ENCODE measurements at places on chromosomes 1 and 21.

GRCh38 chr1:198298640-198299039, 141.8 kb downstream of the NEK7 start:
- no peak for DNase-seq

DNA sequence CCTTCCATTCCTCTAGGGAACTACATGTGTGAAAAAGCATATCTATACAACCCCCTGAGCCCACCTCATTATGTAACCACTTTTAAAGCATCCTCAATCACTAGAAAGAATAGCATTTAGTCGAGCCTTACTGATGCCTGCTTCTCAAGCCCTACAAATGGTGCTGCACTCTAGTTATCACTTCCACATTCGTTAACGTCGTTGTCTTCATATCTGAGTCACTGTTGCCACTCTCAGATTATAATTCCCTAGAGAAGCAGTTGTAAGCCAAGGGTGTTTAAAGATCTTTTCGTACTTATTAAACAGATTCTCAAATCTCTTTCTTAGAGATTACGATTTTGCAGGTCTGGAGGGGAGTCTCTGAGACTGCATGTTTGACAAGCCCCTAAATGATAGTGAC, 16.5 kb downstream of the ATP1B1 start:
- no peak for DNase-seq

- no peak for DNase-seq
These were observed 17.9 kb upstream of the KCNE2 start for GRCh38 chr21:34345892-34346291.

GRCh38 chr1:207923121-207923520, 12.2 kb upstream of the CD34 start:
- DNase-seq: no peak

GRCh38 chr1:2942410-2942809, 78.9 kb upstream of the ACTRT2 start:
- no peak for DNase-seq

DNA sequence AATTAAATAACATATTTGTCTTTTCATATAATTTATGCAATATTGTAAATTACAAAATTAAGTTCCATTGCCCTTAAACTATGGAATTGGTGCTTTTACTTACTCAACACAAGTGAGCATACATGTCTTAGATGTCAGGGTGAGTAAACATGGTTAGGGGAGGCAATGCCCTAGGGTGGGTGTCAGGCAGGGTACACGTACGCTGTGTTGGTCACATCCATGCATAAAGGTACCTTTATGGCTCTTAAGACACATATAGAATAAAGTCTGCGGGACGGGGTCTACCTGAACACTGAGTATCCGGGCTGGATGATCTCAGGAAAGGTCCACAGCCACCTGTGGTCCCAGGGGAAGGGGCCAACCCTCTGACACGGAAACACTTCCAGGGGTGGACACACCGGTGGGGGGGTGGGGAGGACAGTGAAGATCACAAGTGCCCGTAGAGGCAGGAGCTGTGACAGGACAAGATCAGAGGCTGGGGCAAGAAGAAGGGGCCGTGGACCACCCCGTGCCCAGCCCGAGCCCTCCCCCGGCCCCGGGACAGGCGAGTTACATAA, 720 bp downstream of the LIN9 start:
- peak; percentile 5 for DNase-seq

DNA sequence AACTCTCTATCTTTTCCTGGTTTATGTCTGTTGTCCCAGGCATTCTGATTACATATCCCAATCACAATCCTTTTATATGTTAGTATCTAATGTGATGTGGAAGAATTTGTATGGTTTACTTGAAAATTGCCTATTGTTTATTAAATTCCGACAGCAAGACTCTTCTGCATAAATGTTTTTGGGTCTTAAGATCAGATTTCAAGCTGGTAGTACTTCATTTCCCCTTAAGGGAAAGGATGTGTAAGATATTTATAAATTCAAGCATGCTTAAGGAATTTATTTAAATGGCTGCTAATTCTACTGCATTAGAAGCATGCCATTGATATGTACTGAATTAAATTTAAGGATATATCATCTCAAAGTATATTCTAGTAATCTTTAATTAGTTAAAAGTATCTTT, 20.4 kb upstream of the GPR88 start:
- DNase-seq: no peak

GRCh38 chr1:30028939-30029338, 694.4 kb downstream of the MATN1 start:
- no peak for DNase-seq

GRCh38 chr1:116408803-116409720, 36.0 kb downstream of the ATP1A1 start:
- DNase-seq: no peak

DNA sequence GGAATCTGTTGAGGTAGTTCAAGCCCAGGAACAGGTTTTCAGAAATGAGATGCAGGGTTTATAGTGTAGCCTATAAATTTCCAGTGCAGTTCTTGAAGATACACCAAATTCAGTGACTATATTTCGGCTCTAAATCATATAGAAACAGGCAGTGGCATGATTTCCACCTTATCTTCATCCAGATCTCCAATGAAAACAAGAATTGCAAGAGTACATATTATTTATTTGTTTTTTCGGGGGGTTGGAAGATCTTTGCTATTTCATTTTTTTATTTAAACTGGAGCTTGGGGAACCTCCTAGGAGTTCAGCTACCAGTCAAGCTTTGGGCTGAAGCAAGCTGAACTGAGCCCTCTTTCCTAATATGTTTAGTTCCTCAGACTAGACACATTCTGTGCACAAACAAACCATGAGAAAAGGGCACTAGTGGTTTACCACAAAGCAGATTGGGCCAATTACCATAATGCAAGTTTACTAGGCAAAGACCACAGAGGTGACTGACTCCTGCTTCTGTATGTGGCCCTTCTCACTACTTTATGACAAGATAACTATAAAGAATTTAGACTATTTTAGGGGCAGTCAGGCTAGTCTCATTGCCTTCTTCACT, 68.5 kb downstream of the RGS2 start:
- no peak for DNase-seq

DNA sequence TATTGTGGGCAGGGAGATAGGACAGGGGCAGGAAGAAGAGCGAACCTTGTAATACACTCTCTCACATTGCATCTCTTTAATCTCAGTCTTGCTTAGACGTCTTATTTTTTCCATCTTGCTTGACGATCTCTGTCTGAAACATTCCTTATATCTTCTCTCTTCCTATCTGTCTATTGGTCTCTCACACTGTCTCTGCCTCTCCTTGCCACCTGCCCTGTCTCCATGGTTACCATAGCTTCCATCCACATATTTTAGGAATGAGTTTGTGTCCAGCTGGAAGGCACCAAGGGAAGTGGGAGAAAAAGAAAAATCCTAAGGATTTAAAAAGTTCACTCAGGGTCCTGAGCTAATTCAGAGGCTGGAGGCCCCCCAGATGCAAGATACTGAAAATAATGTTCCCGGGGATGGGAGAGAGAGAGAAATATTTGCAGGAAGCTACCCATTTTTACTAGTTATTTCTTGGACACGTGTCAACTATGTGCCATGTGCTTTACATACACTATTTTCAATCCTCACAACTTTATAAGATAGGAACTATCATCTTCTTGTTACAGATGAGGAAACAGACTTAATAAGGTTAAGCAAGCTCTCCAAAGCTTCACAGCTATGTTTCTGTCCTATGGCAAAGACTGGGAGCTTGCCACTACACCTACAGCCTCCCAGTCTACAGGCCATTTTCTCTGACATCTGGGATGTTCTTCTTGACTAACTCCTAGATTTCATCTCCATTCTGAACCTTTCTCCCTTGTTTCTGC, 933 bp downstream of the ANKRD34A start:
- DNase-seq: no peak

DNA sequence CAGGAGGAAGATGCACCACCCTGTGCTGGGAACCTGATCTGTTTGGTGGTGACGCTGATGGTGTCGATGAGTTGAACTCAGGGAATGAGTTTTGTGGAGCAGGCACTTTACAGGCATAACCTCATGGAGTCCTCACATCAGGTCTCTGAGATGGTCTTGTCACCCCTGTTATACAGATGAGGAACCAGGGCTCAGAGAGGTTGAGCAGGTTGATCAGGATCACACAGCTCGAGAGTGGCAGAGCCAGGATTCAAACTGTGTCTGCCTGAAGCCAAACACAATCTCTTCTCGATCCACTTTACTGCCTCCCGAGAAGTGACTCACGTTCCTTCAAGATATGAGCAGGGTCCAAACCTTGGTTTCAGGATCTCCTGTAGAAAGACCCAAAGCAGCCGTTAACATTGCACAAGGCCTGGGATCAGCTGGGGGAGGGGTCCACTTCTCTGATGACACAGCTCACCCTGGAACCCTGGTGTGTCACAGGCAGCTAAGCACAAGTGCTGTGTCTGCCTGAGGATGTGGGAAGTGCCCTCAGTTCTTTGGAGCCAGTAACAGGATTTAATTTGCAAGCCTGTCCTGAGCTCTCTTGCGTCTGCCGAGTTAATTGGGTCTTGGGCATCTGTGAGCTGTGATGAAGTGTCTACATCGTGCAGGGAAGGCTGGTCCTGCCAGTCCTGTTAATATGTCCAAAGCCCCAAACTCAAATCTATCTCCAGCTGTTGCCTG, 65.4 kb upstream of the STUM start:
- DNase-seq: no peak

All from activated T-cell treated with anti-CD3 and anti-CD28 coated beads, Interleukin-2, amount 50 U/mL, for 4 hours (primary cell).